ENCODE measurements at places on chromosomes 16 and 17.

DNA sequence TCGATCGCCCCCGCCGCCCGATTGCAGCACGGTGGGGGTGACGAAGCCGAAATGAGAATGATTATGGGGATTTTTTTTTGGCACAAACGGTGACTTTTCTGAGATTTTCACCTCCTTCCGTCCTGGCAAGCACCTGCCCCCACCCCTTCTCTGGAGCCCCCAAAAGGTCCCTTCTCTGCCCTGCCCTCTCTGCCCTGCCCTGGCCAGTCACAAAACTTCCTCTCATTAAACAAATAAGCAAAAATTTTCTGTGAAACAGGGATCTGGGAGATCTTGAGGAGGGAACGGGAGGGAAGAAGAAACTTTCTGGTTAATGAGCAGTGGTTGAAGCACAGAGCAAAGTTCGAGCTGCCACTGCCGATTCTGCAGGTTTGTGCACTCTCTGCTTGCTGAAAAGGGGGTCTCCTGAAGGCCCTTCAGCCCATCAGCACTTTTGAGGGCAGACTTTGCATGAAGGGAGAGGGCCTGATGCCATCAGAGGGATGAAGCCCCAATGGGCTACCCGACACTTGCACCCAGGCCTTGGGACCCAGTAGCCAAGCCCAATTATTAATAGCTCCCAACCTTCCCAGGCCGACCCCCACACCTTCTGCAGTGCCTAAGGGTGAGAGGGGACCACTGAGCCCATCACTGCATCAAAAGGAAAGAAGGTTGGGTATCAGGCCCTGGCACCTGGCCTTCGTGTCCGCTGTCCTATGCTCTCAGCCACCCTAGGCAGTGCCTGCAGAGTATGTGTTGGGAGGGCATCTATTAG lies 1.0 kb upstream of the HOXB8 start:
- no peak for DNase-seq

- DNase-seq, result no peak
These were observed 102.0 kb downstream of the SOX9 start for GRCh38 chr17:72222661-72223380.

DNA sequence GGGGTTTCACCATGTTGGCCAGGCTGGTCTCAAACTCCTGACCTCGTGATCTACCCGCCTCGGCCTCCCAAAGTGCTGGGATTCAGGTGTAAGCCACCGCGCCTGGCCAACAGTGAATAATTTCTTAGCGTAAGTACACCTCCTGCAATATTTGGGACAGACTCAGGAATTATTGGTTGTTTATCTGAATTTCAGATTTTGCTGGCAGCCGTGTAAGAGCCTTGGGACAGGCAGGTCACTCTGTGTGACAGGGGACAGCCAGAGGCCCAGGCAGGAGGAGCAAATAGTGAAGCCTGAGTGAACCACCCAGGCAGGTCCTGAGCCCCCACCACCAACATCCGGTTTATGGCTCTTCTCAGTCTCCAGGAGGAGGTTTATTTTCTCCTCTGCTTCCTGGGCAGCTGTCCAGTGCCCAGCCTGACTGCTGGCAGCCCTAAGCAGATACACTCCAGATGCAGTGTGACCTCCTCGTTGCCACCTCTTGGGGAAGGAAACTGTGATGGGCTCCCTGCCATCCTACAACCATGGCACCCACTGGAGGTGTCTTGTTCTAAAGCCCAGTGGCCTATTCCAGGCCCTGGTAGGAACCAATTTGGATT lies 26.2 kb upstream of the ADORA2B start:
- no peak for DNase-seq

GRCh38 chr16:4283441-4283840 lies 10.6 kb upstream of the TFAP4 start:
- DNase-seq, result no peak

GRCh38 chr16:23856251-23856709 lies 20.5 kb downstream of the PRKCB start:
- DNase-seq, result no peak

DNA sequence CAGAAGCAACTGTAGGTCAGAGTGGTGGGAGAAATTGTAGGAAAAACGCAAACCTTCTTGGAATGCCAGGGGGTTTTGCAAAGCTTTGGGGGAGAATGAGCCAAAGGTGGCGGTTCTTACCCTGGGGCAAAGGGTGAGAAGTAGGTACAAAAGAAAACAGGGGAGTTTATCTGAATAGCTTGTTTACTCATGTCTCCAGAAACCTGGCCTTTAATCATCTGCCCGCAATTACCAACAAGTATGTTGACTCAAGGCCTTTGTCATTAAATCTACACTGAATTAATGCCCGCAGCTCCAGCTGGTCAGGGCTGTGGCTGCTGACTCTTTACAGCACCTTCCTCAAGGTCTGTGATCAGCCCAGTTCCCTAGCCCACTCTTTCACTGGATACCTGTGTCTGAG lies 320.1 kb downstream of the CBLN1 start:
- DNase-seq, result no peak

DNA sequence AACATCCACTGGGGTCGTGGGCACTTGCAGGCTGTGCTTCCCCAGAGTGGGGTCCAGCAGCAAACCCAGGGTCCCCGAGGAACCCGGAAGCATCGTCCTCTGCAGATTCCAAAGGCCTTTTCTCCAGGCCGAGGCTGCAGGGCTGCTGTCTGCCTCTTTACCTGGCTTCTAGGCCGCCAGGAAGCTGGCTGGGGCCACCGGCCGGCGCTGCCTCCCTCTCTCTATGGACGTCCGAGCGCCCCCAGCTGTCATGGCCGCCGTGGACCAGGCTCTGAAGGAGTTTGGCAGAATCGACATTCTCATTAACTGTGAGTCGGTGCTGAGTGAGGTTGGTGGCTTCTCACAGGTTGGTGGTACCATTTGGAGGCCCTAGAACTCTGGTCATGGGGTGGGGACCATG lies 5.6 kb downstream of the DECR2 start:
- no peak for DNase-seq
